Colonic mucosa (tissue), 4 donors: ENCODE measurements at places on chromosomes 7 and 10. TPM values are rescaled to one million over a fixed set of nuclear protein-coding genes. Genes with fewer than 3 reads are reported as not detected.

The GPR15LG gene
- 560 TPM for total RNA-seq

The ALKBH4 gene
- total RNA-seq: 14.1 TPM

The HYAL4 gene
- not detected for total RNA-seq

The PNLIP gene
- total RNA-seq: not detected

The C10orf143 gene
- total RNA-seq: 1.9 TPM

The UTF1 gene
- total RNA-seq: not detected

The ADAM22 gene
- 2.6 TPM for total RNA-seq

The EPDR1 gene
- total RNA-seq: 5.6 TPM

The ZMIZ1 gene
- total RNA-seq: 54.0 TPM

The DNAH11 gene
- total RNA-seq: 0.32 TPM

The AKR1C1 gene
- 13.0 TPM for total RNA-seq

The CFAP43 gene
- total RNA-seq: 0.49 TPM

The ELFN1 gene
- total RNA-seq: 0.12 TPM

The RTKN2 gene
- total RNA-seq: 3.2 TPM

The CAMK2B gene
- total RNA-seq: 0.42 TPM

The PSAP gene
- total RNA-seq: 363 TPM

The HOXA5 gene
- total RNA-seq: 18.7 TPM
